ENCODE measurements at places on chromosomes 11 and 22. TPM values are rescaled to one million over a fixed set of nuclear protein-coding genes. Genes with fewer than 3 reads are reported as not detected.
A peak's percentile ranks its signal among the peaks of the same experiment; 100 is the strongest.

The MGAT3 gene
- total RNA-seq, result 1.0 TPM

The ROBO4 gene
- not detected for total RNA-seq

The ZNF280A gene
- not detected for total RNA-seq

The MCAM gene
- total RNA-seq, result 9.9 TPM

The TAF1D gene
- total RNA-seq, result 324 TPM

DNA sequence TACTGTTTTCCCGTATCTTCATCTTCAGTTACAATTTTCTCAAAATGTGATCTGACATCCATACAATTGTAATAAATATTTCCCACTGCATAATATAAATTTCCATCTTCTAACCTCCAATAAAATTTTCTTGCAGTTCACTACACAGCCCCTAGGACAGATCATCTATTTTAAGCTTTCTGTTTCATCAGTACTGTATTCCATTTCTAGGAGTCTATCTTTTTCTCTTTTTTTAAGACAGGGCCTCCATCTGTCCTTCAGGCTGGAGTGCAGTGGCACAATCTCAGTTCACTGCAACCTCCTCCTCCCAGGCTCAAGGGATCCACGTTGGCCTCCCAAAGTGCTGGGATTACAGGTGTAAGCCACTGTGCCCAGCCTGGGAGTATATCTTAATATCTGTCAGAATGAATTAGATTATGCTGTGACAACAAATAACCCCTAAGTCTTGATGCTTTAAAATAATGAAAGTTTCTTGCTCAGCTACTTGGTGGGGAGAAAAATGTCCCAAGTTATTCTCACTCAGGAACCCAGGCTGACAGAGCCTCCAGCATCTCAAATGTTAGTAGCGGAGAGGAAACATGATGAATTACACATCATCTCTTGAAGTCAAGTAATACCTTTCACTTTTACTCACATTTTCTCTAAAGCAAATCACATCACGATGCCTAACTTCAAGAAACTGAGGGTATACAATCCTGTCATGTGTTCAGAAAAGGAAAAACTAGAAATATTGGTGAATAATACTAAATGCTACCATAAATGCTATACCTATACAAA lies 92.2 kb downstream of the BUD13 start:
- no peak for DNase-seq

DNA sequence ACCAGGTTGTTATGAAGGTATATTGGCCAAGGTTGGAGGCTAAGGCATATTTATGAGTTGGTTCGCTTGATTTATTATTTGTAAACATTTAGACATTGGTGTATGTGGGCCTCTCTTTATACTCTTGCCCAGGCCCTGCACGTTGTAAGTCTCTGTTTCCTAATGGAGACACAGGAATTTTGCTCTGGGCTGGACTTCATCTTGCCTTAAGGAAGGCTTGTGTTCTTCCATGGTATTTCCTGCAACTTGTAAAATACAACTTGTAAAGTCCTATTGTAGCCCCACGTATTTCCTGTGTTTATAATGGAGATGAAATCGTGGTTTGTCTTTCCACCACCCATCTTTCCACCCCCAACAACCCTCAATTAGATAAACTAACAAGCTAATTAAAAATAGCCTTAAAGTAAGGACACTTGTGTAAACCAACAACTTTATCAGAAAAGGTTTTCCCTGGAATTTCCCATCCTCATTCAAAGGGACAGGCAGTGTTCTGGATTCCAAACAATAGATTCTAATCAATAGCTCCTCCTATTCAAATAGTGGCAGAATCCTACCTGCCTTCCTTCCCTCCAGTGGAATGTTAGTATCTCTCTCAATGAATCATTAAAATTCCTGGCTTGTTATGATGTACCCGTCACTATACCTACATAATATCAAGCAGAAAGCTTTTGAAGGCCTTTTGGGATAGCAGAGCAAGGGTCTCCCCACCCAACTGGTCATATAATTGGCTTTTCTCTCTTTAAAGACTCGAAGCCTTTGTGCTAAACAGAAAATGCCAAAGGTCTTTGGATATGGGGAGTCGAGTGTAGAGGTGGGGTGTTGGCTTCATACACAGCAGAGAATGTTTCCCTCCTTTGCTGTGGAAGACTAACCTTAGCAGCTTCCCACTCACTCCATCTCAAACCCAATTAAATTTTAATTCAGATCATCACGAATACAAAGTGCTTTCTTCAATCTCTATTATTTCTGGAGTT lies 77.1 kb downstream of the UBASH3B start:
- DNase-seq, result no peak

GRCh38 chr11:65886826-65887722 lies 1.2 kb downstream of the FIBP start:
- DNase-seq, result no peak

DNA sequence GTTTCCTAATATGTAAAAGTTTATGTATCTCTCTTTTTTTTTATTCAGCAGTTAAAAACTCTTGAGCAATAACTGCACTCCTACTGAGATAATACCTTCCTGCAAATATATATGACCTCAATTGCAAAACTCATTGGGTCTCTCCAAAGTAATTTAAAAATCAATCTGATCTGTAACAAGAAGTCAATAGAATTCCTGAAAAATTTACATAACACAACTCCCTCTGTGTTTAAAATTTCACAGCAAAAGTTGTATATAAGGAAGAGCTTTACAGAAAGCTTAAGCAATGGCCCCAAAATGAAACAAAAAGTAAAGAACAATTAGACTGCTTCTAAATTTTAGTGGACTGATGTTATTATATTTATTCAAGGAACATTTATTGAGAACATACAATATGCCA lies 313.4 kb downstream of the DLG2 start:
- DNase-seq, result no peak

DNA sequence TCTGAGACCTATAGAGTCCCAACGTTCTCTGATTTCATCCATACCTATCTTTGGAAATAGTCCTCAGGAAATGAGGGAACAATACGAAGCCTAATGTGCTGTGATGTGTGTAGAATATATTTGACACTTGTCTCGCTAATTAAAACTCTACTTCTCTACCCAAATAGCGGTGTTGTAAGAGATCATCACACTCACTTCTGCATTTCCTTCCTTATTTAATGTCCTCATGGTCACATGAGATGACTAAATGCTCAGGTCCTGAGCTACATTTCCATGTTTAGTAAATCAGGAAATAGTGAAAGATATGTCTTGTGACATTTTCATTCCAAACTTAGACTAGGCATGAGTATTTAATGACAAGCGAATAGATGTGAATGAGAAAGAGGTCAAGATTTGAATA lies 112.3 kb downstream of the MAML2 start:
- no peak for DNase-seq

GRCh38 chr22:43682851-43683250 lies 129.3 kb downstream of the EFCAB6 start:
- no peak for DNase-seq

DNA sequence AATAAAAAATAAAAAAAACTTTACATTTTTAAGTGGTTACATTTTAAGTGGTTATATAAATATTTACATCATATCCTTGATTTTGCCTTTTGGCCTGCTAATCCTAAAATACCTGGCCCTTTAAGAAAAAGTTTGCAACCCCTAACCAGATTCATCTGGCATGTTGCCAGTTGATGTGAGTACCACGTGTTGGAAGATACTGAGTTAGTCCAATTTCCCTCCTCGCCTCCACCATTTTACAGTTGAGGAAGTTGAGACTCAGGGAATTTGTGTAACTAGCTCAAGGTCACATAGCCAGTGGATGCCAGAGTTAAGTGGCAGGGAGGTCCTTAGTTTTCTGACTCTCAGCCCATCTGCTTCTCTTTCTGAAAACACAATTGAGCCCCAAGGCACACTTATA lies 5.1 kb downstream of the ELF5 start:
- no peak for DNase-seq

GRCh38 chr22:45879552-45879949 lies 97.4 kb downstream of the WNT7B start:
- no peak for DNase-seq

DNA sequence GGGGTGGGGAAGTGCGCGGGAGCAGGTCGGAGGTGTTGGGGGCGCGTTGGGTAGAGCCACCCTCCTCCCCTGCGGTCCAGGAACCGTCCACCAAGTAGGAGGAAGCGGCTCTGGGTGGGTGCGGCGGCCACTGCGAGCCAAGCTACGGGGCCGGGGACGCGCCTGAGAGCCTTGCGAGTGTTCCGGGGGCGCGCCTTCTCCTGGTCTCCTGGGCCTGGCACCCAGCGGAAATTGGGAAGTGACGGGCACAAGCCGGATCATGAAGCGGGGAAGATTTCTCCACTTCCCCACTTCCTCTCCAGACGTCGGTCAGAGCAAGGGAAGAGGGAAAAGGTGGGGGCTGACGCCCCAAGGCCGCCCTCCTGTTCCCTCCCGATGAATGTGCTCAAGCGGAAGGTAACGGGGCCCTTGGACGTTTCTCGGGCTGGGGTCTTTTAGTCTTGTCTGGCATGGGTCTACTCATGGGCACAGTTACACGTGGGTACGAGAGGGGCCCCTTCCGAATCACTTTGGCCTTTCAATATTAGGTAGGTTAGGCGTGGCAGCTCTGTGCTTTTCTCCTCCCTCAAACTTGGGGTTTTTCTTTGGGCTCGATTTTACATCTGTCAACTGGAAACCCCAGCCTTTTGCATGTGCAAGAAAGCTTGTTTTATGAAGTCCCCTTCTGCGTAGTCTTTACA lies 865 bp downstream of the RBM14 start:
- no peak for DNase-seq

DNA sequence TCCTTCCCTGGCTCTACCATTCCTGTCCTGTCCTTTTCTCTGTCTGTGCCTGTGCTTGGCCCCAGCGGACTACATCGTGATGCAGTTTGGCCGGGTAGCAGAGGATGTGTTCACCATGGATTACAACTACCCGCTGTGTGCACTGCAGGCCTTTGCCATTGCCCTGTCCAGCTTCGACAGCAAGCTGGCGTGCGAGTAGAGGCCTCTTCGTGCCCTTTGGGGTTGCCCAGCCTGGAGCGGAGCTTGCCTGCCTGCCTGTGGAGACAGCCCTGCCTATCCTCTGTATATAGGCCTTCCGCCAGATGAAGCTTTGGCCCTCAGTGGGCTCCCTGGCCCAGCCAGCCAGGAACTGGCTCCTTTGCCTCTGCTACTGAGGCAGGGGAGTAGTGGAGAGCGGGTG lies 20.4 kb downstream of the TUB start:
- no peak for DNase-seq

DNA sequence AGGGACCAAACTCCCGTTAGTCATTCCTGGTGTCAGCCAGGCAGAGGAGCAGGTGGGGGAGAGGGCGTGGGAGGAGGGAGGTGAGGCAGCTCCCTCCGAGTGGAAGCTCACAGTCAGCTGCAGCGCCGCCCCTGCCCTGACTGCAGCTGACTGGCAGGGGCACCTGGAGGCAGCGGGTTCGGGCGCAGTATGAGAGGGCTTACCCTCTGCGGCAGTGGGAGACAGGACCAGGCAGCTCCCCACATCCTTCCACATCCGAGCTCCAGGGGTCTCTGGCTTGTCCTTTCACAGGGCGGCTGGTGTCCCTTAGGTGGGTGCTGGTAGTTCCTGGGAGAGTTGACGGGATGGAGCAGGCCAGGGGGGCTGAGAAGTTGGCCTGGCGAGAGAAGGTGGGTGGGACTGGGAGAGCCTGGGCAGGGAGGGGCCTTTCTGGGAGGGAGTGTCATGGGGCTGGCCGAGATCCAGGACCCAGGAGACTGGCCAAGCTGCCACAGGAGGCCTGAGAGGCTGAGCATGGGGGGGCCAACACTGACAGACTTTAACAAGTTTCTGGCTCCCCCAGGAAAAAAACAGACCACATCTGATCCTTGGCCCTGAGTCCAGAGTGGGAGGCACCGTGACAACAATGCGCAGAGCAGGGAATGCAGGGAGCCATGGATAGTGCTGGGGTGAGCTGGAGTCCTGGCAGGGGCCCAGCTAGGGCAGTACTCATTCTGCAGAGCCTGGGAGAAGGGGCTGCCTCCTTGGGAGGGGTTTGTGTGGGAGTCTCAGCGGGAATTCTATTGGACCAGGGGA lies 4.9 kb downstream of the ADORA2A start:
- peak; percentile 70 for DNase-seq

GRCh38 chr11:7666292-7666866 lies 6.9 kb downstream of the CYB5R2 start:
- no peak for DNase-seq

DNA sequence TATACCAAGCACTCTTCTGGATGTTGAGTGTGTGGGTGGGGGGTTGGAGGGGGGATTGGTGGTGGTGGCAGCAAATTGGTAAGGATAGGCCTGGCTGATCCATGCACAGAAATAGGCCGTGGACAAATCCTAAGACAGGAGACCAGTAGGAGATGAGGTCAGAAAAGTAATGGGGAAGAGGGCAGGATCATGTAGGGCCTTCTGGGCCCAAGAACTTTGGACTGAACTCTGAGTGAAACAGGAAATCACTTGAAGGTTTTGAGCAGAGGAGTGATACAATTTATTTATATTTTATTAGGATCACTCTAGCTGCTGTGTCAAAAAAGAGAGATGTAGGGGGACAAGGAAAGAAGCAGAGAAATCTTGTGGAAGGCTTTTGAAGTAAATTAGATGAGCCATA lies 28.7 kb downstream of the TSG101 start:
- no peak for DNase-seq

GRCh38 chr11:77436969-77437368 lies 36.9 kb downstream of the PAK1 start:
- DNase-seq, result no peak

GRCh38 chr22:24103301-24103700 lies 78.0 kb upstream of the SUSD2 start:
- DNase-seq, result no peak

DNA sequence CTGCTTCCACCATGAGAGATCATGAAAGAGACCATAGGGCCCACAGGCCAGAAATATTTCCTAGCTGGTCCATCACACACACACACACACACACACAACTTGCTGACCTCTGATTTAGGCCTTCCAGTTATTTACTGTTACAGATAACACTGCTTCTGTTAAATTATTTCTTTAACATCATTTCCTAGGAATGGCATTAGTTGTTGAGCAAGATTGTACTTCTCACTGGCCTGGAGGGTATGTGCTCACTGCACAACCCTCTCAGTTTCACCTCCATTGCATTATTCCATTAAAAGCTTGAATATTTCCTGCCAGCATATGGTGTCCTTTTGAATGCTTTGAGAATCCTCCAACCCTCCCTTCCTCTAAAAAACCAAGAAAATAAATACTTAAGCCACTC lies 104.4 kb downstream of the MICAL2 start:
- DNase-seq, result no peak

- no peak for DNase-seq
Measured at GRCh38 chr22:27193636-27194035, 536.2 kb downstream of the MIAT start.

DNA sequence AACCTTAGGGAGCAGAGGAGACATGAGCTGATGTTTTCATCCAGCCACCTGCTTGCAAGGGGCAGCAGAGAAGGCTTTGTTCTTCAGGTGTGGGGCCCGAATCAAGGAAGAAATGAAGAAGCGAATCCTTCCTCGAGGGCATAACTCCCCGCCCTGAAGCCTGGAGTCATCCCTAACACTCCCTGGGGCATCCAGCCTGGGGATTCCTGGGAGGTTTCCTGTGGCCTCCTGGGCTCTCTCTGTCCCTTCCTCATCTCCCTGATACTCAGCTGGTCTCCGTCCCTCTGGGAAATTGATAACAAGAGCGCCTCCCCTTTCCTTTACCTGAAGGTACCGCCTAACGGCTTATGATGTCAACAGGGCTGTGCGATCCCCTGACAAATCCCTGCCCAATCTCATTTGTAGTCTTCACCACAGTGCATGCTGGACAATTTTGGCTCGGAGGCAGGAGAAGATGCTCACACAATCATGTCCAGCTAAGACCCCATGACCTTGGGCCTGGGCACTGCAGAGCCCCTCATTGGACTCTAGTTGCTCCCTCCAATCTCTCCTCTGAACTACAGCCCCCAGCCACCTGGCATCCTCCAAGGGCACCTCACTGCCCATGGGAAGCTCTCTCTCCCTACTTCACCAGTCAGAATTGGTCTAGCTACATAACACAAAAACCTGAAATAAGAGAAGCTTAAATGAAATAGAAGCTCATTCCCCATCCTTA lies 80.6 kb upstream of the RTL6 start:
- no peak for DNase-seq
